ENCODE measurements at places on chromosomes 7 and 10. TPM values are rescaled to one million over a fixed set of nuclear protein-coding genes. Genes with fewer than 3 reads are reported as not detected.

DNA sequence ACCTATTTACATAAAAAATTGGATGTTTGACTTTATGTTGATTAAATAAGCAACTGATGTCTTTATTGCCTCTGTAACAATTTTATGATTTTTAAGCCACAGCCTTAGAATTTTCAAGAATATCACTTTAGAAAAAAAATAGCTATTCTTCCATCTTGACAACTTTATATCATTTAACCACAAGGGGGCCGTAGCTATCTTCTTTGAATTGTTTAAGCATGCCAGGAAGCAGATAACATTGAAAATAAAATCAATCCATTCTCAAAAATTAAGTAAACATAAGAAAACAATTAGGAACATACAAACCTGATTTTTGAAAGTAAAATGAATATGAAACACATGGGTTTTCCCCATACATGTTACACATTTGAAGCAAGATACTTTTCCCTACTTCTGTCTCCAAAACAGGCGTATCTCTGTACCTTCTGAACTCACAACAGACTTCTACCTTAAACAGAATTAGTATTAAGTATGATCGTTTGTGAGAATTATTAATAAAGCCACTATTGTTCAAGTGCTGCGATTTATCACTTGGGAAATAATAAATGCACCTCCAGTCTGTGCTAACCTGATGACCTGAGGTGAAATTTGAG lies 209.0 kb downstream of the CACNA2D1 start:
- DNase-seq, result peak; percentile 73

GRCh38 chr7:45031829-45032228 lies 31.8 kb downstream of the CCM2 start:
- no peak for DNase-seq

DNA sequence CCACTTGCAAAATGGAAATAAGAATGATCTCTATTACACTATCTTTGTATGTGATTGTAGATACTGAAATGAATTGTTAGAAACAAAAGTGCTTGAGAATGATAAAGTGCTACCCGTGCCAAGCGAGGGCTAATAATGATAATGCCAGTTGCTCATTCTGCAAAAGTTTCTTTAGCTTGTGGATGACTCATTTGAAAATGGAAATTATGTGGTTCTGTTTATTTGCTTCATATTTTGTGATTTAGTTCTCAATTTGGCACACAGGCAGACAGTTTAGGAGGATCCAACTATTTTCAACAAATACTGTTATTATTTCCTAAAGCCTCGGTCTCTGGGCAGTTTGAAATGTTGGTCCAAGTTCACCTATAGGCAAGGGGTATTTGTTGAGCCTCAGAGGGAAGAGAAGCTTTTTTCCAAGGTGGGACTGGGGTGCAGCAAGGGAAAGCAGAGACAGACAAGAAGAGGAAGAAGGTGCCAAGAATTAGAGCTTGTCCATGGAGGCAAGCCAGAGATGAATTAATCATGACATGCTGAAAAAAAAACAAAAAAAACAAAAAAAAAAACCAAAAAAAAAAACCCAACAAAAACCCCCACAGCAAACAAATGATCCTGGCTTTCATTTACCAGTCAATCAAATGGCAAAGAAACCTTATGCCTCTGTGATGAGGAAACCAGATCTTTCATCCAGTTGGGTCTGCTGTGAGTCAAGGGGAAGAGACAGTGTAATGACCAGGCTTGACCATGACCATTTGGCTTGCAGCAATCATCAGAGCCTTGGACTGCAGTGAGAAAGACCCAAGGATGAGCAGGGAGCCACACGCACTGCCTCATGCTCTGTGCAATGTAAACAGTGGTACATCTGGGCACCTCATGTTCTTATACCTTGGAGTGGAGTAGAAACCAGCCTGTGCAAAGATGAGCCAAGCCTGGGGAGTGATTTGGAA lies 285.0 kb upstream of the HABP2 start:
- peak; percentile 47 for DNase-seq

- no peak for DNase-seq
Observed at GRCh38 chr7:44353668-44354067, 28.3 kb upstream of the CAMK2B start.

DNA sequence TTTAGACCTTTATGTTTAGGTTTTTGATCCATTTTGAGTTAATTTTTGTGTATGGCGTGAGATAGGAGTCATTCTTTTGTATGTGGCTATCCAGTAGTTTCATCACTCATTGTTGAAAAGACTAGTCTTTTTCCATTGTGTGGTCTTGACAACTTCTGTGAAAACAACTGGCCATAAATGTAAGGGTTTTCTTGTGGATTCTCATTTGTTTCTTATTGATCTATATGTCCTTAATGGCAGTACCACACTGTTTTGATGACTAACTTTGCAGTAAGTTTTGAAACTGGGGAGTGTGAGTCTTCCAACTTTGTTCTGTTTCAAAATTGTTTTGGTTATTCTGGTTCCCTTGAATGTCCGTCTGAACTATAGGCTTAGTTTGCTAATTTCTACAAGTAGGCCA lies 16.3 kb downstream of the SEPTIN7 start:
- DNase-seq, result no peak

GRCh38 chr10:74924251-74924963 lies 98.0 kb downstream of the KAT6B start:
- DNase-seq, result peak; percentile 95

LRRN3 gene
- total RNA-seq, result 2.7 TPM

GRCh38 chr7:145860809-145861208 lies 255.8 kb upstream of the CNTNAP2 start:
- no peak for DNase-seq

DNA sequence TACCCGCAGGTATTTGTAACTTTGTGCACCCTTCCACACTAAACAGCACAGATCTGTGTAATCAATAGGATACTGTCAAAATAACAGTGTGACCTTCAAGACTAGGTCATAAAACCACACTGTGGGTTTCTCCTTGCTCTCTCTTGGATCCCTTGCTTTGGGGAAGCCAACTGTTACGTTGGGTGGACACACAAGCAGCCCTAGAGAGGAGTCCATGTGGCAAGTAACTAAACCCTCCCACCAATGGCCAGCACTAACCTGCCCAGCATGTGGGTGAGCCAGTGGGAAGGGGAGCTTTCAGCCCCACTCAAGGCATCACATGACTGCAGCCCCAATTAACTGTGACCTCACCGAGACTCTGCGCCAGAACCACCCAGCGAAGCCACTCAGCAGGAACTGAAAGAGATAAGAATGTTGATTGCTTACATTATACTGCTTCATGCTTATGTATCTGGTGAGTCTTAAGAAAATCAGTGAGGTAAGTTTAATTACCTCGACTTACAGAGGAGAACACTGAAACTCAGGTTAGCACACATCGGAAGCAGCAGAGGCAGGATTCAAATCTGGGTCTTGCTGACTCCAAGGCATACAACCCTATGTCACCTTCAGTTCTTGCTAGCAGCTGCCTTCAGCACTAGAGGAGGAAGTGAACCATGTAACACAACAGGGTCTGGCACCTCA lies 9.4 kb upstream of the ZC3HAV1 start:
- DNase-seq, result peak; percentile 14

- DNase-seq, result peak; percentile 92
Observed at GRCh38 chr7:102978284-102978683, 65.5 kb downstream of the LRRC17 start.
